Occipital lobe (tissue), 3 donors: ENCODE measurements at places on chromosomes 4 and X.

DNA sequence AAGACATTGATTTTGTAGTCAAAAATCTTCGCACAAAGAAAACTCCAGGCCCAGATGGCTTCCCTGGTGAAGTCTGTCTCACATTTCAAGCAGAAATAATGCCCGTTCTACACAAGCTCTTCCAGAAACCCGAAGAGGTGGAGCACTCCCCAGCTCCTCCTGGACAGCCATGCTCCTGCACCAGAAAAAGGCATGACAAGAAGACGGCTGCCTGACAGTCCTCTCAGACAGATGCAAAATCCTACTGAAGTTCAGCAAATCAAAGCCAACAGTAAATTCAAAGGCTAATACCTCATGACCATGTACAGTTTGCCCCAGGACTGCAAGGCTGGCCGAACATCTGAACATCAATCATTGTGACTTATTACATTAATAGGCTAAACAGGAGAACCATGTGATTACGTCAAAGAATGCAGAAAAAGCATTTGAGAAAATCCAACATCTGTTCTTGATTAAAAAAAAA, 30.8 kb upstream of the MXD4 start:
- DNase-seq, result no peak

DNA sequence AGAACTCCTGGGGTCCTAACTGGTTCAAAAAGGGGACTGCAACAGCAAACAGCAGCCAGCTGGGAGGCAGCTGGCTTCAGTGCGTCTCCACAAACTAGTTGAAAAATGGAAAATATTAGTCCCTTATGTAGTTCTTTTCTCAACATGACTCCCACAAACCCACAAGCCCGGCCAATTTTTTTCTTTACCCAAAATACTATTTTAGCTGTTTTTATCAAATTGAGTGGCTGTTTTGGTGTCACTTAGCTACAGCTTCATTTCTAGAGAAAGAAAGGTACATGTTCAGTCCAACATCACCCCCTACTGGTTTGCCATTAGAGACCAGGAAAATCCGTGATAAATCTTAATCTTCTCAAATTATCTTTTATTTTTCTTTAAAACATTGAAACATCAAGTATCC, 97.2 kb downstream of the GUCY2F start:
- no peak for DNase-seq

GRCh38 chr4:51851937-51852290, 9.0 kb downstream of the DCUN1D4 start:
- DNase-seq, result no peak

GRCh38 chr4:151322570-151322969, 2.8 kb downstream of the SH3D19 start:
- DNase-seq, result no peak

DNA sequence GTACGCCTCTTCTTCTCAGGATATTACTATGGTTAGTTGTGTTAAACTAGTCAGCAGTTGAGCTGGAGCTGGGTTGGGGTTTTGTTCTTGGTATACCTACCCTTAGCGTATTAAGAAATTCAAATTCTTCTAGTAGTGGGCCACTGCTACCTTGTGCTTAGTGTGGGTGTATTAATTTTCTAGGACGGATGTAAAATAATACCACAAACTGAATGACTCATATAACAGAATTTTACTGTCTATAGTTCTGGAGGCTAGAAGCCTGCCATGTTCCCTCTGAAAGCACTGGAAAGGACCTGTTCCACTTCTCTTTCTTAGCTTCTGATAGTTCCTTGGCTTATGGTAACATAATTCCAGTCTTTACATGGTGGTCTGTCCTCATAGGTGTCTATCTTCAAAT, 1274.7 kb downstream of the ADGRL3 start:
- DNase-seq, result no peak

DNA sequence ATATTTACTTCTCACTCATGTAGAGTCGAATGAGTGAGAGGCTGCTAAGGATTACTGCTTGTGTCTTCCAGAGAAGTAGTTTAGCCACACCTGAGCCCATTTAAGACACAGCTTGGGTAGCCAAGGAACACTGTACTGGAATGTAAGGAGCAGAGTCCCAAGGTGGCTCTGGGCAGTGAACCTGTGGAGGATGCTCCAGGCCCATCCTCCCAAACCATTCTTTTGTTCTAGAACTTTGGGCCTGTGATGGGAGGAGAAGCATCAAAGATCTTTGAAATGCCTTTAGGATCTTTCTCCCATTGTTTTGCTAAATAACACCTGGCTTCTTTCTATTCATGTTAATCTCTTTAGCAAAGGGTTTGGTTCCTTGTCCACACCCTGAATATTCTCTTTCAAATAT, 162.2 kb downstream of the KLHL4 start:
- DNase-seq, result no peak

- no peak for DNase-seq
Measured at GRCh38 chr4:41374490-41374889, 117.8 kb downstream of the UCHL1 start.

DNA sequence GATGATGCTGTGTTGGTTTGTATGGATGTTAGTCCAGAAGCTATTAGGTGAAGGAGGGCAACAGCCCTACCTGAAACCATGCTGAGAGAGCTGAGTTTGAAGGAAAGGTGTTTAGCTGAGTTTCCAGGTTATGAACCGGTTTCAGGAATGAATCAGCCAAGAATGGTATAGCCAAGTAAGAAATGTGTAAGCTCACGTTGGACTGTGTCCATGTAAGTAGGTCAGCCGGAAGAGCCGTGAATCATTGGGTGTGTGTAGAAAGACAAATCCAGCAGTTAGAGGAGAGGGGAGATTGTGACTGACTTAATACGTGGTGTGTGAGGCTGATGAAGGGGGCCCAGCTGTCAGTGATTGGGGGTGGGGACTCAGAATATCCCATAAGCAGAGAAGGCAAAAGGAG, 77.2 kb upstream of the SPIN4 start:
- no peak for DNase-seq

DNA sequence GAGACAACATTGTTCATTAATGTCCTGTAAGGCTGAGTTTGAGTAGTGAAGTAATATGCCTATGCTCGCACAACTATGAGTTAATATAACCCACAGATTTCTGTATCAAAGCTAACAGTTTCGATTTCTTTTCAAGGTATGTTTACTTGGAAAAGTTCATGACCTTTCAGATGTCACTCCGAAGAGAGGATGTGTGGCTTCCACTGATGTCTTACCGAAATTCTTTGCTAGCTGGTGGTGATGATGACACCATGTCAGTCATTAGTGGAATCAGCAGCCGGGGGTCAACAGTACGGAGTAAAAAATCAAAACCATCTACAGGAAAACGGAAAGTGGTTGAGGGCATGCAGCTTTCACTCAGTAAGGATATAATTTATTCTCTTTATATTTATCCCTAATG, 124.9 kb downstream of the STAG2 start:
- no peak for DNase-seq

GRCh38 chr4:41832961-41833360, 84.4 kb upstream of the PHOX2B start:
- DNase-seq, result no peak

DNA sequence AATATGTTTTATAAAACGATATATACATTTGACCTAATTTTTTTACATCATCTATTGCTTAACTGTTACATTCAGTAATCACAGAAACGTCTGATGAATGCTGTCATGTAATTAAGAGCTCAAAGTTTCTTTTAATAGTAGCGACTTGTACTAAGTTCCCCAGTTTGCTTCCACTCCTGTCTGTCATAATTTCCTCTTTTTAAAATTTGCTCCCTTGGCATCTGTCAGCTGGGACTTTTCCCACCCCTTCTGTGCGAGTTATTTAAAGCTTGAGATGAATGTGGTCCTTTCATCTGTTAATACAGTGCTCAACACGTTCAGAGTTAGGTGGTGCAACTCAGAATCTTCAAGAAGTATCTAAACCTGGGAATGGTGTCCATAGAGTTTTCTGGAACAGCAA, 1.2 kb downstream of the RAP1GDS1 start:
- DNase-seq, result no peak

GRCh38 chrX:124395145-124395880, 49.0 kb downstream of the SH2D1A start:
- DNase-seq, result no peak

DNA sequence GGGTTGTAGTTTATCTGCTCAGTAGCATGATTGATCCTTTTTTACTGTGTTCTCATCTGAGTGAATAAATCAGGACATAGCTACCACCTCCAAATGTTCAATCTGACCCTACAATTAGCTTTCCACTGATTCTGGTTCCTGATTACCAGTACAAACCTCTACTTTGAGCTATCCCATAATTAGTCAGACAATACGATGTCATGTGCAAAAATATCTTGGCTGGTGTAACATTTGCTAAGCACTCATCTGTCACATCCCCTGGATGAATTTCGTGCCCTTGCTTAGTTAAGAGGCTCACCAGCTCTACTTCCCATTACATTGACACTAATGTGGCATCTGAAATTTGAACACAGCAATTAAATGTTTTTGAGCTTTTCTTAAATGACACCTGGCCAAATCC, 1101.0 kb upstream of the PCDH7 start:
- no peak for DNase-seq

DNA sequence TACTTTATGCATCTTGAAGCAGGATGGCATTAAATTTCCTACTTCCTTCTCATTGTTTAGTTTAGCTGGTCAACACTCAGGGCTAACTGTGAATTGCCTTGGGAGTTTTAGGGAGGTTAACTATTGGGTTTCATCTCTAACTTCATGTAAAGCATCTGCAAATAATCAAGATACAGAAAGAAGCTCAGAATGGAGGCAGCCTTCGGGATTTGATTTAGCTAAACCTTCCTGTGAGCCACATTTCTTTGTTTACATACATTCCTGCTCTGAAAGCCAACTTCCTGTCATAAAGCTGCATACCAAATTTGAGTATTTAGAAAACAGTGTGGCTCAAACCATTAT, 131.7 kb upstream of the PCDH18 start:
- DNase-seq, result no peak

DNA sequence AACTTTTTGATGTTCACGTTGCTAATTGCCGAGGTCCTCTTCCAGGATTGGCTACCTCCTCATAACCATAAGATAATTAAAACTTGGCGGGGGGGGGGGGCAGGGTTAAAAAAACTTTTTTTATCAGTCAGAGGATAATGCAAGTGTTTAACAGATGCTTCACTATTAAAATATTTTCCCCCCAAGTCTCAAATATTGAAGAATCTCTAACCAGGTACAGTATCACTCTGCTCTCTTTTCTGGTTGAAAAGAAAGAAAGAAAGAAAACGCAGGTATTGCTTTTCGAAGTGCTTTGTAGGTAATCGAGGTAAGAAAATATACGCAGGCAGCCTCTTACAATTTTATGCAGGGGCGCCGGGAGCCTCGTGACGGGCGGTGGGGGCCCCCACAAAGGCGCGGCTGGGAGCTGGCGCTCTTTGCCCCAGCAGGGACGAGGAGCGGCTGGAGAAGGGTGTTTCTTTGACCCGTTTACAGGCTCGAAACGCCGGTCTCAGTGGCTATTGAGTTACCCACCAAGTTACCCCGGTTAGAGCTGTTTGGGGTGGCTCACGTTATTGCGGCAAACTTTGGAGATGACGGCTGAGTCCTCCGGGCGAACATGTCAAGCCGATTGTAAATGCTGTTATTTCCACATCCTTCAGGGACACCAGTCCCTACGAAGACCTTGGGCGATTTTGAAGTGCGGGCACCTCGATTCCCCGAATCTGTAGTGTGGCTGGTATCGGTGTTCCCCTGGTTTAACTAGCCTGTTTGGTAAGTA, 477 bp upstream of the HAND2 start:
- no peak for DNase-seq

- DNase-seq, result no peak
Measured at GRCh38 chr4:57553728-57554127, 443.5 kb upstream of the IGFBP7 start.

DNA sequence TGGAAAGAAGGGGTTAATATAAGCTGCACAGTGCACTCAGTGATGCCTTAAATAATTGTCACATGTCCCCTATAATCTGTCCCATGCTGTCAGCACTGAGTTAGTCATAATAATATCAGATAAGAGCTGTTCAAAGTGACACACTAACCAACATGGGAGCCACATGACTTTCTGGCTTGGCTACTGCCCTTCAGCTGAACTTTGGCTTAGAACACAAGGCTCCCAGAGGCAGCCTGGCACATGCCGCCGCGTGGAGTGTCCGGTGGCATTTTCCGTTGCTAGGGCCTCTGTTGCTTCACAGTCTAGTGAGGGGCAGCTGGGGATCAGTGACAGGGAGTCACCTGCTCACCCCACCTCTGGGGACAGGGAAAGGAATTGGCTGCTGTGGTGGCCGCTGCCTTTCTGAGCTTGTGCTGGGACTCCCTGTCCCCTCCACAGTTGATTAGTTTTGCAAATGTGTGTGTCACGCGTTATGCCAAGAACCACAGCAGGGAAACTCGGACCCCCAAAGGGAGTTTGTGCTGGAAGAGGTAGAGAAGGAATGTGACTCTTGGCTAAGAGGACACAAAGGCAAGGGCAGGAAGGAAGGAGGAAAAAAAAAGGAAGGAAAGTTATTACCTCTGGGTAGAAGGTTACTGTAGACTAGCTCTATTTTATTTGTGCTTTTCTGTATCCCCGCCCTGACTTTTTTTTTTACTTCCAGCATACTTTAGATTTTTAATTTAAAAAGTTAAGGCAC, 41.1 kb upstream of the PPARGC1A start:
- peak; percentile 11 for DNase-seq

- DNase-seq, result peak; percentile 76
Measured at GRCh38 chr4:153221783-153222706, 17.8 kb downstream of the TRIM2 start.

- no peak for DNase-seq
Measured at GRCh38 chr4:104416725-104417356, 77.9 kb downstream of the CXXC4 start.

DNA sequence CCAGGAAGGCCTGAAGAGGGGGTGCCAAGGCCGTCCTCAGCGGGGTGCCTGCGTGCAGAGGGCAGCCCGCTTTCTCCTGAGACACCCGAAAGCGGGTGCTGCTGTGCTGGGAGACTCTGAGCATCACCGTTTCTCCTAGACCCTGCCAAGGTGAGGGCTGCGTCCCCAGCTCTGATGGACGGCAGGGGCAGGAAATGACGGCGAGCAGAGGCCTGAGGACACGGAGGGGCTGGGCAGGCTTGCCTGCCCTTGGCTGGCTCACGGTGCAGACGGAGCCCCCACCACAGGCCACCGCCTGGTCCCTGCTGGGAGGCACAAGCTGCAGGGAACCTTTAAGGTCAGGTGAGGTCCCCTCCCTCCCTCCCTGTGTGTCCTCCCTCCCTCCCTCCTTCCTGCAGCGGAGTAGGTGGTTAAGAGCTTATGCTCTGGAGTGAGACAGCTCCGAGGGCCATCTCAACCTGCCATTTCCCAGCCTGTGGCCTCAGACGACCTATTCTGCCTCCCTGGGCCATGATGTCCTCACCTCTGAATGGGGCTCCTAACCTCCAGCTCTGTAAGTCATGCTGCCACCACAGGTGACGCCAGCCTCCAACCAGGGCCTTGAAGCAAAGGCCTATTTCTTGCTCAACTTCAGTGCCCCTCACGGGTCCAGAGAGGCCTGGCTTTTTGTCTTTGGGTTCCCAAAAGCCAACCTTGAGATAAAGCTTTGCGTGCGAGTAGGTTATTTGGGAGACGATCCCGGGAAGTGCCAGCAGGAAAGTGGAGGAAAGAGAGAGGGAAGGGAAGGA, 54.2 kb upstream of the GRPEL1 start:
- no peak for DNase-seq
